ENCODE measurements at places on chromosomes 6 and 20.

DNA sequence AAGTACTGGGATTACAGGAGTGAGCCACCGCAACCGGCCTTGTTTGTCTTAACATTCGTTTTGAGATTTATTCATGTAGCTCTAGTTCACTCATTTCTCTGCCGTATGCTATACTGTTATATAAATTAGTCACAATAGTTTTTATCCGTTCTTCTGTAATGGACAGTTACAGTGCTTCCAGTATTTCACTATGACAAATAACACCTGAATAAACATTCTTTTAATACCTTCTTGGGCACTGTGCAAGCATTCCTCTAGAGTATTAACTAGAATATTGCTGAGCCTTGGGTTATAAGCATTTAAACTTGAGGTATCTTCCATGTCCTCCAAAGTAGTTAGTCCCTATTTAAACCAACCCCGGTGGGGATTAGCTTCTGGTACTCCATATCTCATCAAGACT is 45.6 kb downstream of the STK38 start:
- DNase-seq = no peak

DNA sequence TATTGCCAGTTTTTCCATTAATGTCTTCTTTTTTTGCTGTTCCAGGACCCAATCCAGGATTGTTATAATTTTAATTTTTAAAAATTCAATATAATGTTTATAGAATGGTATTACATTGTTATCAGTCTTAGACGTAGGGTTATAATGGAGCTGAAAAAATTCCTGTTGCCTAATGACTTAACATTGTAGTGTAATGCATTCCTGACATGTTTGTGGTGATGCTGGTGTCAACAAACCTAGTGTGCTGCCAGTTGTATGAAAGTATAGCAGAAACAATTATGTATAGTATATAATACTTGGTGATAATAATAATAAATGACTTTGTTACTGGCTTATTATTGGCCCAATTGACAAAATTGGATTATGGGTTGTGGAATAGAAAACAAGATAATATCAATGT is 30.4 kb downstream of the KIZ start:
- DNase-seq = no peak

GRCh38 chr20:2692036-2692885 is at the start of gene EBF4:
EBF4 (plus strand) TSS chr20:2692780; CDS start chr20:2693646, 866 bp downstream.
- DNase-seq = peak; percentile 63

DNA sequence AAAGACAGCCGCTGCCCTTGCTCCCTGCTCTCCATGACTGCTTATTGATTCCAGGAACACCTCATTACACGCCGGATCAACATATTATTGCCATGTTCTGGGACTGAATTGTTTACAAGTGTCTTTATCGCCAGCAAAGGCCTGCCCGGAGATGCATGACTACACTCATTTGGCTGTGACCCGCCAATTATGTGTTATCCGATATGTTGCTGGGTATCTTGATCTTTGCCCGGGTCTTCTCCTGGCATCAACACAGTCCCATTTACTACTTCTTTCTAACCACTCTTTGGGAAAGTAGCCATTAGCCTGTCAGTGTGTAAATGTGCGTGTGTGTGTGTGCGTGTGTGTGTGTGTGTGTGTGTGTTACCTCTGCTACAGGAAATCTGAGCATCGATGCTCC is 15.4 kb downstream of the LINC00237 start:
- DNase-seq = no peak

DNA sequence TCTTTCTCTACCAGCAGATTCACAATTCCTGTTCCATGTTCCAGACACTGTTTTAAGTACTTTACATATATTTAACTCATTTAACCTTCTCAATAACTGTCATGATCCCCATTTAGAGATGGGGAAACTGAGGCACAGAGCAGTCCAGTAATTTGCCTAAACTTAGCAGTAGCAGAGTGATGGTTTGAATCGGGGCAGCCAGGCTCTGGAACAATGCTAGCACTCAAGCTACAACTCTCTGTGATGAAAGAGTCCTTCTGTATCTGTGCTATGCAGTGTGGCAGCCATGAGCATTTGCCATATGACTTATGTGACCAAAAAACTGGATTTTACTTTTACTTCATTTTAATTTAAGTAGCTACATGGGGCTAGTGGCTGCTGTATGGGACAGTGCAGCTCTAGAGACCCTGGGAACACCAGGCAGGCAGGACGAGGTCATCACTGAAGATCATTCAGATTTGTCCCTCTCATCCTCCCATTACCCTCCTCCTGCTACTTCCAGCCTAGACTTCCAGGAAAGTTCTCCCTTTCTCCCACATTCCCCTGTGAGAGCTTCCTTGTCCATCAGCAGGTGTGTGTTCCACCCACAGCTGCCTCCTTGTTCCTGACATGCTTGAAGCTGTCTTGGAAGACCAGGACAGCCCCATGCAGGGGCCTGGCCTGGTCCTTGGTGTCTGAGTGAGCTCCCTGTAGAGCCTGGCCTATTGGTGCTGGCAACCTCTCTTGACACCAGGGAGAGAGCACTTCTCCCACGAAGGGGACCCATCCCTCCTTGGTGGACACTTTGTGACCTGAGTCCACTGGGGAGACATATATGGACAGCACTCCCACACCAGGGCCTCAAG is 157.0 kb downstream of the MRPL14 start:
- no peak for DNase-seq

DNA sequence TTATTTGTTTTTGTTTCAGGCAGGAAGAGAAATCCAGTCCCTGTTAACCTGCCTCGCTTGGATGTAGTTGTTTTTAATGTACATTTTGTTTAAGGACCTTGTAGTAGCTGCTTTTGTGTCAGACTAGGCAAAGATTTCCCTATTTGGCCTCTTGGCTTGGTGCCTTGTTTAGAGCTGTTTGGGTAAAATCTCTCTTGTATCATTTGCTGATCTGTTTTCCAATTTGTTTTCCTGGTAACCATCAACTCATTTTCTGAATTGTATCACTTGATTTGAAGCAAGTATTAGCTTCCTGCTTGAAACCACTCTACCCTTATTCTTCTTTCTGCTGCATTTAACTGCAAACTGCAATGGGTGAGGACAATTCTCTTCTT is 160.7 kb downstream of the ZFAND3 start:
- no peak for DNase-seq

- DNase-seq = no peak
Measured at GRCh38 chr6:21100991-21101390, 492.6 kb upstream of the SOX4 start.

- no peak for DNase-seq
Measured at GRCh38 chr20:63186528-63187316, 29.2 kb downstream of the YTHDF1 start.

GRCh38 chr20:9919271-9920014 is 80.6 kb upstream of the PAK5 start:
- DNase-seq = no peak

DNA sequence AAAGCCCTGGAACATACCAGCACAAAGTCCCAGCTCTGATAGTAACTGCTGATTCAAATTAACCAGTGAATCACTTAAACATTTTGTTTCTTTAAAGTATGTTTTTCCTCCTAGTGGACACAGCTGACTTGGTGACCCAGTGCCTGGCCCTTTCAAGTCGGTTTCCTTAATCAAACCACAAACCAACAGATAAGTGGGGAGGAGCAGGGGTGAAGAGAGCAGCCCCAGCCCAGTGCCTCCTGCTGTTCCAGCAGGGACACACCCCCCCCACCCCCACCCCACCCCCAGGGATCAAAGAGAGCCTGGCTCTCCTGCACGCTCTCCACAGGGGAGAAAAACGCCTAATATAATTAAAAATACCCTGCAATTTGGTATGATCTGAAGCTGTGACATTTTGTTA is 55.4 kb upstream of the TBXT start:
- no peak for DNase-seq

GRCh38 chr6:84046755-84047154 is 13.2 kb downstream of the MRAP2 start:
- DNase-seq = no peak

GRCh38 chr6:55033016-55033546 is 141.2 kb upstream of the HCRTR2 start:
- no peak for DNase-seq

GRCh38 chr20:11140359-11140758 is 466.6 kb upstream of the JAG1 start:
- DNase-seq = no peak

DNA sequence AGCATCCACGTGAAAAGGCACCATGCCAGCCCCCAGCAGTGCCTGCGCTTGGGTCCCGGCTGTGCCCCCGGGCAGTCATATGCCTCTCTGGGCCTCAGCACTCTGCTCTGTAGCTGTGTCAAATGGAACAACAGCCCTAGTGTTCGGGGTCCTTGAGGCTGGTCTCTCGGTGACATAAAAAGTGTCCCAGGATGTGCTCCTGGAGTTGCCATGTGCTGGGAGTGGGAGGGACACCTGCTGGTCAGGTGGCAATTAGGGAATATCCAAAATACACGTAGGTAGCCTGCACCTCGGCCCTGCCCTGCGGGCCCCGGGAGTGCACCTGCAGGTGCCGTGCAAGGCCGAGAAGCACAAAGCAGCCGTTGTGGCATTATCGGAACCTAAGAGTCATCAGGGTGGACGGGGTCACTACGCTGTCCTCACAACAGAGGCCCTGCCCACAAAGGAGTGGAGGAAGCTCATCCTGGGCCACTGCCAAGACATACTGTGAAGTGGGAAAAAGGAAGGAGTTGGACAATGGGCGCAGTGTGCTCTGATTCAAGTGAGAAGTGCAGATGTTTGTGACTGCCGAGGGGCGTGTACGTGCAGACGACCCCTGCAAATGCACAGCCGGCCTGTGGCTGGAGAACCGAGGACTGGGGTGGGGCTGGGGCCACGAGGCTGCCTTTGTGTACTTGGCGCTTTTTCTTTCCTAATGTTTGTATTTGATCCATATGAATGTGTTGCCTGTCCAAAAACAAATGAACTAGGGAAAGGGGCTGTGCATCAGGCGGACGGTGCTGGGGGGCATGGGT is 24.6 kb downstream of the SLCO4A1 start:
- DNase-seq = no peak

DNA sequence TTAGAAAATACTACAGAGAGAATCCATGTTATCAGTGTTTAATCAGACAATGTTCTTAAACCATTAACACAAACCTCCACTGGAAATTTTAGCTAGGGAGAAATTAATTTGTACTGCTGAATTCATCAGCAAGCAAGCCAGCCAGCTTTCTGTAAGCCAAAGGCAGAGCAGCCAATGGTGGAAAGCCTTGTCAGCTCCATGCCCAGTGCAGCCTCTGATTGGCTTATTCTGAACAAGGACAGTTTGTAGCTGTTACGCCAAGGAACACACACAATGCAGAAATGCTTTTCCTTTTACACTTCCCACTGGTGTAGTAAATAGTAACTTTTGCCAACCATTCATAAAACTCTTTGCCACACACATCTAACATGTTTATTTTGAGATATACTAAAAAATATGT is 265.0 kb downstream of the TENT5A start:
- no peak for DNase-seq

- DNase-seq = no peak
Measured at GRCh38 chr6:26404546-26404945, 2.5 kb downstream of the BTN3A1 start.

GRCh38 chr20:52231230-52231746 is 39.7 kb upstream of the ZFP64 start:
- peak; percentile 76 for DNase-seq

DNA sequence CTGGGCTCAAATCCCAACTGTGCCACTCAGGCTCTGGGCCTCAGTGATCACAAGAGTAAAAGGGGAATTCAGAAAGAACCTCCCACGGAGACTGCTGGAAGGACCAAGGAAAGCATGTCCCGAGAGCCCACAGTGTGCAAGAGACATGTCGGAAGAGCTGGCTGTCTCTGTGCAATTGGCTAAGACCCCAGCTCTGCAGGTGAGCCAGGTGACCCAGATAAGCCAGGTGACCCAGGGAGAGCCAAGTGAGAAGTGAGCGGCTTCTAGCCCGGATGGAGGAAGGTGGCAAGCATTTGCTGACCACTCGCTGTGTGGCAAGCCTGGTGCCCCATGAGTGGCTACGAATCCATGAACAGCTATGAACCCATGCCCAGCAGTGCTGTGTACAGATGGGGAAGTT is 59.1 kb downstream of the RIPOR3 start:
- DNase-seq = no peak

- peak; percentile 43 for DNase-seq
Measured at GRCh38 chr6:44738601-44739146, 351.2 kb downstream of the CDC5L start.

GRCh38 chr20:40883097-40883496 is 145.5 kb upstream of the TOP1 start:
- no peak for DNase-seq

DNA sequence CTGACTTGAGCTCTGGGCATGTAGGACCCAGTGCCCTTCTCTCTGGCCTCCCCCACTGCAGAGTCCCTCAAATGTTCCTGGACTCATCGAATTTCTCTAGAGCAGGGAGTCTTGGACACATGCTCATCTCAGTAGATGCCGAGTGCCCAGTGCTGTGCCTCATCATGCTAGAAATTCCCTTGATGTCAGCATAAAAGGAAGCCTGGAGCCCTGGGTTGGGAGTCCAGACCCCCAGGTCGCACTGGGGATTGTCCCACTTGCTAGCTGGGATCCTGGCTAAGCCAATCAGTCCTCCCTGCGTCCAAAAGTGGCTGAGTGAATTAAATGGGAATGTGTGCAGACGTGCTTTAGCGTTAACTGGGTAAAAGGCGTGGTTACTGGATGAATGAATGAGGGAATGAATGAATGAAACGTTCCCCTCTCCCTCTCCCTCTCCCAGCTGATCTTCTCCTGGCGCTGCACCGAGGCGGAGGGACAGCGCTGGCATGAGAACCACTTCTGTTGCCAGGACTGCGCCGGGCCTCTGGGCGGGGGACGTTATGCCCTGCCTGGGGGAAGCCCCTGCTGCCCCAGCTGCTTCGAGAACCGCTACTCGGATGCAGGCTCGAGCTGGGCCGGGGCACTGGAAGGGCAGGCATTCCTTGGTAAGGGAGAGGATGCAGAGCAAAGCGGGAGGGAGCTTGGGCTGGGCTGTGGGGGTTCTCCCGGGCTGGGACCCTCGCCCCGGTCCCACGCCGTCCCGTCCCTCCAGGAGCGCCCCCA is 1.6 kb upstream of the TOMM6 start:
- no peak for DNase-seq

DNA sequence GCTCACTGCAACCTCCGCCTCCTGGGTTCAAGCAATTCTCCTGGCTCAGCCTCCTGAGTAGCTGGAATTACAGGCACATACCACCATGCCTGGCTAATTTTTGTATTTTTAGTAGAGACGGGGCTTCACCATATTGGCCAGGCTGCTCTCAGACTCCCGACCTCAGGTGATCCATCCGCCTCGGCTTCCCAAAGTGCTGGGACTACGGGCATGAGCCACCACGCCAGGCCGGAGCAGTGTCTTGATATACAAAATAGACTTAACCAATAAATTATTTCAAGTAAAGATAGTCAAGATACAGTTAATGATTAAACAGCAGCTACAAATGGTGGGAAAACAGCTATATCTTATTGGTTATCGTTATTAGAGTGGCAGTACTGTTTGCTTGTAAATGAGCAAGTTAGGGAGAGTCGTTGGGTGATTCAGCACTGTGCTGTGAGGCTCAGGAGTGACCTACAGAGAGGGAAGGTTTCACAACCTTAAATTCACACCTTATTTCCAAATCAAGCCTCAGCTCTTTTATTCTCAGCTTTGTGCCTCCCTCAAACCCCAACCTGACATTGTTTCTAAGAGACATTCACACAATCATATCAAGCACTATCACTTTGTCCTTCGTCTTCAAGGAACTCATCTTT is 1128.4 kb upstream of the MAP3K7 start:
- no peak for DNase-seq

Measured in Caco-2 (cell line).